ENCODE measurements at places on chromosomes 16 and 17.

DNA sequence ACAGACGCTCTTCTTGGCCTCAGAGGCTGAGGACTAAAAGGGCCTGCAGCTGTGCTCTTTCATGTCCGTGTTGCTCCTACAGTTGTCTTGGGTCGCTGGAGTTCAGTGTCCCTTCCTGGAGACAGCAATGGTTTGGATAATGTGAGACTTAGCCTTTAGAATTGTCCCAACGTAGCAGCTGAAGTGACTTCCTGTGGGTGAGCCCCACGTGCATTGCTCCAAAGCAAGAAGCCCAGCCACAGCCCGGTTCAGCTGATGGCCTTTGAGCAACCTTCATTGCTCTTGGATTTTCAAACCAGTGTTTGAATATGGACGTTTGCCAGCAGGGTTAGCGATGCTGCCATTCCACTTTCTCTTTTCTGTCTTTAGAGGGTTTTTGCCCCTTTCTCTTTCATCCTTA lies 19.7 kb downstream of the TMEM11 start:
- no peak for DNase-seq

DNA sequence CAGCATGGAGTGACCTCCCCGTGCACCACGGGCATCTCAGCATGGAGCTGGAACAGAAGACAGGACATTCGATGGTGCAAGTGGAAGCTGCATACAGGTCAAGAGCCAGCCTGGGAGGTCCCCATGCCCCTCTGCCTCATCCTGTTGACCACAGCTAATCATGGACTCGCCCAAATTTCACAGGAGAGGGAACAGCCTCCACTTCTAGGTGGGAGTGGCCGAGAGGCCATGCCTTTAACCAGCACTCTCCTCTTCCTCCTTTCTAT lies 3.8 kb upstream of the SLC47A2 start:
- no peak for DNase-seq

GRCh38 chr16:27110524-27110896 lies 43.8 kb downstream of the C16orf82 start:
- DNase-seq = no peak

DNA sequence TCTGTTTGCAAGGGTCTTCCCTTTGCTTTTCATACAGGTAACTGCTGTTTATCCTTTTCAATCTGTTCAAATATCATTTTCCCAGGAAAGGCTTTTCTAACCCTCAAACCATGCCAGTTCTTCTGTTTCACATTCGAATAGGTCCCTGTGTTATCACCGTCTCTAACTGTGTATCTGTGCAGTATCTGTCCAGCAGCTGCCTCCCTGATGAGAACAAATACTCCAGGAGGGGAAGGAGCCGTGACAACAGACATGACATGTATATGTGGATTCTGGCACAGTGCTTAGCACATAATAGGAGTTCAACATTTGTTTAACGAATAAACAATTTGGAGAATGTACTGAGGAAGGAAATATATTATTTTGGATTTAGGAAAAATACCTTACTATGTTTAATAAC lies 95.7 kb downstream of the STX8 start:
- no peak for DNase-seq

DNA sequence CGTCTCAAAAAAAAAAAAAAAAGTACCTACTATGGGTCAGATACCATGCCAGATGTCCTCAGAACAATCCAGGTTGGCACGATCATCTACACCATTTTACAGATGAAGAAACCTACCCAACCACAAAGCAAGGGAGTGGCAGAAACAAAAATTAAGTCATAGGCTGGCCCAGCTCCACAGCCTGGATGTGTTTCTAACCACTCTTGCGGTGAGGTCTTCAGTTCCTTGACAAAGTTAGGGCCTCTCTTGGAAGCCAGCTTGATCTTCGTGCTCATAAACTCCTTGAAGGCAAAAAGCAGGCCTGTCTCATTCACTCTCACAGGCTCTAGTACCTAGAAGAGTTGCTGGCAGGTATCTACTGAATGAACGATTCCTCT lies 6.2 kb downstream of the GGA2 start:
- no peak for DNase-seq

DNA sequence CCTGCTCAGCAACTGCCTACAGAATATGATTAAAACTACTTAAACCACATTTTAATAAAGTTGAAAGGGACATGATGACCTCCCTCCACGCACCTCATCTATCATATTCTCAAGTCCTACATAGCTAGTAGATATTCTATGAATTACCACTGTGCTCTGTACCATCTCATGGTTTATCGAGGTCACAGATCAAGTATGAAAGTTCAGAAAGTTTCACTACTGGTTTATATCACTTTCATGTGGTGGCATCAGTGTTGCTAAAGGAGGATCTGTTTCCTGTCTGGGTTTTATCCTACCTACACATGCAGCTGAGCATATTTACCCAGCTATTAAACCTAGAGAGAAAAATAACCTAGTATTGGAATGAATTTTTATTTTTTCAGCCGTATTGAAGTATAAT lies 214.9 kb upstream of the MON1B start:
- DNase-seq = no peak

- peak; percentile 35 for DNase-seq
These were observed 6.9 kb upstream of the PIRT start for GRCh38 chr17:10844621-10845387.

DNA sequence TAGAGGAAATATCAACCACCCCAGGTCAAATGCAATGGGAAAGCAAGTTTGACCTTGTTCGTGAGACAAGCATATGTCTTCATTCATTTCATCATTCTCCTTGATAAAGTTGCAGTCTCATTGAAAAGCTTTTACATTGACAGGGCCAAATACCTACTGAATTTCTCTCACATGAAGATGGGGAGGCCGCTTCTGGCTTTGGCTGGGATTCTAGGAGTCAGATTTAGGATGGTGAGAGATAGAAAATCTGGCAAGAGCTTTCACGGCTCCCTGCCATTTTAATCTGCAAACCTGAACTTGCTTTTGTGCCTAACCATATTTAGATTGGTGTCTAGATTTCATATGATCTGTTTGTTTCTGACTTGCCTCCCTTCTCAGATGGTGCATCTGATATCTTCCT lies 88.0 kb downstream of the TMEM100 start:
- DNase-seq = no peak

- DNase-seq = peak; percentile 54
These were observed 2.0 kb downstream of the PPP1R9B start for GRCh38 chr17:50148226-50149090.

DNA sequence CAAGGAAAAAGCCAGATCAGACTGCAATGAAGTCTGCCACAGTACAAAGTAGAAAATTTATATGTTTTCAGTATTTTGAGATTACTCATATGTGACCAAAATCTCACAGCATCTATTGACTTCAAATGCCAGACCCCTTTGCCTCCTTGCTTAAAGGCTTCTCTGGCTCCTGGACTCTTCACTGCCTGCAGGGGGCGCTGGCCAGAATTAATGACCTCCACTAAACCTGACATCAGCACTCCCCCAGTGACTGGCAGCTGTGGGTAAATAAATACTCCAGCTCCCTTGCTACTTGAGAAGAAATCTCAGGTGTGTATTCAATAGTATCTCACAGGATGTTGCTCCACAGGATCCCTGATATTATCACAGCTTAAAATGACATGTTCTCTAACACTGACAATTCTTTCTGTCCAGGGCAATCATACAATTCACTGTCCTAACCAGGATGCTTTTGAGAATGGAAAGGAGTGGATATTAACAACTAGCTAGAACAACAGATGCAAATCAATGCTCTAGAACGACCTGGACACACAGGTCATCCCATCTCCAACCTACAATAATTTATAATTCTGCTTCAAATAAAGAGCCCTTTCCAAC lies 4.0 kb downstream of the BECN1 start:
- DNase-seq = peak; percentile 27

- no peak for DNase-seq
These were observed 4.4 kb upstream of the CBFB start for GRCh38 chr16:67024384-67025209.

- DNase-seq = no peak
These were observed 93.6 kb upstream of the CDH13 start for GRCh38 chr16:82533189-82533588.

DNA sequence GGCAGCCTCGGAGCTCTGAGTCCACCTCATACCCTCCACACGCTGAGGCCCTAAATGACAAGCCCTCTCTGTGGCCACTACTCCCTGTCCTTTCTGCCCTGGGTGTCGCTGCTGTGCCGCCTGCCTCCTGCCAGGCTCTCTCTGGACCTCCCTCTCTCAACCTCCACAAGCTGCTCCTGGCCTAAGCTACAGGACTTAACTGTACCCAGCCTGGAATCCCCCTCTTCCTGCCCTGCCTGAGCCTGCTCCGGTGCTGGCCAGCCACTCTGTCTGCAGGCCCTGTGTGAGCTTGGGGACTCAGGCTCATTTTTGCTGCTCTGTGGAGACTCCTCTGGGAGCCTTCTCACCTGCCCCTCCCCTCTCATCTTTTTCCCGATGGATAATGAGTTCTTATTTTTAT lies 21.5 kb downstream of the IFT140 start:
- no peak for DNase-seq

- DNase-seq = no peak
These were observed 1.5 kb downstream of the MAP1LC3B start for GRCh38 chr16:87393680-87394055.

GRCh38 chr17:1966274-1967086 lies 58.7 kb downstream of the RTN4RL1 start:
- DNase-seq = no peak

- no peak for DNase-seq
These were observed 241.3 kb upstream of the TBX2 start for GRCh38 chr17:61158376-61158775.

DNA sequence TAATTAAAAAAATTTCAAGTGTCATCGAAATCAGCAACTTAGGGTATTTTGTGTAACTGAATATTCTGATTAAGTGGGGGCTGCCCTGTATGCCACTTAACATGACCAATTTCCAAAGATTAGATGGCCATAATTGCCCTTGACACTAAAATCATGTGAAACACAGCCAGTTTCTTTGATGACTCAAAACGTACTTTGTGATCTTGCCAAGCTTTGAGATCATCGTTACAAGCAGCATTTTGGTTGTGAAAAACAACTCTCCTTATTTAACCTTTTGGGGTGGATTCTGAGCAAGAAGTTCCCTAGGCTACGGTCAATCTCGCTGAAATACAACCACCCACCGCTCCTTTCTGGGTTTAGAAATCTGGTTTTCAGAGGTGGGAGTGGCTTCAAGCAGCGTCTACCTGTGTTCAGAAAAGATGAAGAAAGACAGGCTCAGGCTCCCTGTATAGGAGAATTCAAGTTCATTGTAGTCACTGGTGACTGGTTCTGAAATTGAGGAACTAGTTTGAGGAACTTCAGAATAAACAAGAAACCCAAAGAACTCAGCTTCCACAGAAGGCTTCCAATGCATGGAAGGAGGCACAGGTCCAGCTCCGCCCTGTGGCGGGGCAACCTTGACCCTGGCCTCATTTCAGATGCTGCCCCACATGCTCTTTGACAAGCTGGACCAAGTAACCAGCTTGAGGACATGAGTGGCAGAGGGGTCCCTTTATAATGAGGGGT lies 9.4 kb downstream of the MAP3K14 start:
- no peak for DNase-seq
